ENCODE measurements at places on chromosomes 1 and 21. TPM values are rescaled to one million over a fixed set of nuclear protein-coding genes. Genes with fewer than 3 reads are reported as not detected.
A peak's percentile ranks its signal among the peaks of the same experiment; 100 is the strongest.

DNA sequence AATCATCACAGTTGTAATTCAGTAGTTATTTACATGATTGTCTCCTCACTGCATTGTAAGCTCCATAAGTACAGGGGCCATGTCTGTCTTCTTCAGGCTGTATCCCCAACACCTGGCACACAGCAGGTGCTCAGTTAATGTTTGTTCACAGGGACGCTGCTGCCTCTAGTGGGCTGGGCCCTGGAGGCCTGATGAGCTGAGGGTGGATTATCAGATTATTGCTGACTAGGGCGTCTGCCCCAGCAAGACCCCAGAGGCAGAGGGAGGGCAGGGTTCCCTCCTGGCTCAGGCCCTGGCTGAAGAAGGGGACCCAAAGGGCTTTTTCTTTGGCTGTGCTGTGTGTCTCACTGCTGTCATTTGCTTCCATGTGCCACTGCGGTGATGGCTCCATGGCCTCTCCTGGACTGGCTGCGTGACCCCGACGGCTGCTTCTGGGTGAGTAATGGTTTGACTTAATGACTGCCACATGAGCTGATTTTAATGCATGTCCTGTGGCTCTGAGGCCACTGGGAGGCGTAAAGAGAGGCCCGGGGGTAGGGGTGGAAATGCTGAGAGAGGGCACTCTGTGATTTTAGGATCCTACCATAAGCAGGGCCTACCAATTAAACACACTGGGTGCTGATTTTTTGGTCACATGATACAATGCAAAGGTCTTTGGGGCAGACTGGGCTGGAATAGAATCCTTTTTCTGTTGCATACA, 20.8 kb upstream of the EPB41 start:
- H3K27ac ChIP-seq, result no peak overlapping the region
- H3K27me3 ChIP-seq, result no peaks in the 10 kb centered on the region
- DNase-seq, result no peak

- H3K36me3 ChIP-seq, result no peaks in the 10 kb centered on the region
- peak overlapping the region; percentile 60 for H3K4me3 ChIP-seq
- H3K27ac ChIP-seq, result no peak overlapping the region
- DNase-seq, result no peak
- H3K4me1 ChIP-seq, result peaks cover 12% of the 10 kb centered on the region
- H3K27me3 ChIP-seq, result peaks cover 3% of the 10 kb centered on the region
Observed at GRCh38 chr1:227886503-227886961, 61.2 kb downstream of the WNT9A start.

- H3K27ac ChIP-seq, result no peak overlapping the region
- no peaks in the 10 kb centered on the region for H3K27me3 ChIP-seq
- peak; percentile 38 for DNase-seq
Observed at GRCh38 chr1:4087530-4088420, 187.7 kb upstream of the C1orf174 start.

GRCh38 chr1:165456114-165456513, 11.2 kb upstream of the RXRG start:
- no peak overlapping the region for H3K4me3 ChIP-seq
- no peak for DNase-seq
- H3K27me3 ChIP-seq, result no peaks in the 10 kb centered on the region
- no peaks in the 10 kb centered on the region for H3K36me3 ChIP-seq
- no peak overlapping the region for H3K27ac ChIP-seq

- H3K4me1 ChIP-seq, result no peaks in the 10 kb centered on the region
- H3K36me3 ChIP-seq, result no peaks in the 10 kb centered on the region
Observed at GRCh38 chr1:49026230-49026811, 249.6 kb upstream of the BEND5 start.

DNA sequence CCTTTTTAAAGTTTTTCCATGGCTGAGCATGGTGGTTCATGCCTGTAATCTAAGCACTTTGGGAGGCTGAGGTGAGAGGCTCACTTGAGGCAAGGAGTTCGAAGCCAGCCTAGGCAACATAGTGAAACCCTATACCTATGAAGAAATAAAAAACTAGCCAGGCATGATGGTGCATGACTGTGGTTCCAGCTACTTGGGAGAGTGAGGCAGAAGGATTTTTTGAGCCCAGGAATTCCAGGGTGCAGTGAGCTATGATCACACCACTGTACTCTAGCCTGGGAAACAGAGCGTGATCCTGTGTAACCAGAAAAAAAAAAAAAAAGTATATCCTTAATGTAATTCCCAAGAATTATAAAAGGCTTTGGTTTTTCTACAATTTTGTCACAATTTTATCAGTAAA, 17.4 kb downstream of the DEPDC1 start:
- no peak overlapping the region for H3K4me3 ChIP-seq
- H3K27ac ChIP-seq, result no peak overlapping the region
- DNase-seq, result no peak
- H3K36me3 ChIP-seq, result no peaks in the 10 kb centered on the region

DNA sequence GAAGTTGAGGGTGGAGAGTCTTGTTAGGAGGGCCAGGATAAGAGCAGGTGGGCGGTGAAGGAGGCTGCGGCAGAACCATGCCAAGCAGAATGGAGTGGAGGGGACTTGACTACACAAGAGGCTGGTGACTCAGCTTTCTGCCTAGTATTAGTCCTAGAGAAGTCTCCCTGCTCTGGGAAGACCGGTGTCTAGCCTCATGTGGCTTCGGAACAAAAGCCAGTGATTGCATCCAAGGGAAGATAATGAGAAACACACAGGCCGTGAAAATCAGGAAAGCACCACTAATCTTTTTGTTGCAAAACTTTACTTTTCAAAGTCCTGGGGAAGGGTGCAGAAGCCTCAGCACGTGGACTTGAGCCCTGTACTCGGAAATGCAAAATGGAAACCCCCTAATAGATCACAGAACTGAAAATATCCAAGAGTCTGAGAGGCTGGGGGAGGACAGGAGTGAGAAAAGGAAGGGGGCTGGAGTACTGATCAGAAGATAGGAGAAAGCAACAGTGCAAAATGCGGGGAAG, 31.4 kb downstream of the DDR2 start:
- H3K27me3 ChIP-seq, result no peaks in the 10 kb centered on the region
- no peak overlapping the region for H3K27ac ChIP-seq
- H3K4me3 ChIP-seq, result no peak overlapping the region
- H3K4me1 ChIP-seq, result no peaks in the 10 kb centered on the region
- DNase-seq, result peak; percentile 73

- H3K4me3 ChIP-seq, result peak overlapping the region; percentile 56
- H3K36me3 ChIP-seq, result peaks cover 14% of the 10 kb centered on the region
- H3K27ac ChIP-seq, result peak overlapping the region; percentile 92
- no peak for DNase-seq
- H3K27me3 ChIP-seq, result no peaks in the 10 kb centered on the region
Observed at GRCh38 chr1:203478986-203479385, 3.4 kb downstream of the PRELP start.

DNA sequence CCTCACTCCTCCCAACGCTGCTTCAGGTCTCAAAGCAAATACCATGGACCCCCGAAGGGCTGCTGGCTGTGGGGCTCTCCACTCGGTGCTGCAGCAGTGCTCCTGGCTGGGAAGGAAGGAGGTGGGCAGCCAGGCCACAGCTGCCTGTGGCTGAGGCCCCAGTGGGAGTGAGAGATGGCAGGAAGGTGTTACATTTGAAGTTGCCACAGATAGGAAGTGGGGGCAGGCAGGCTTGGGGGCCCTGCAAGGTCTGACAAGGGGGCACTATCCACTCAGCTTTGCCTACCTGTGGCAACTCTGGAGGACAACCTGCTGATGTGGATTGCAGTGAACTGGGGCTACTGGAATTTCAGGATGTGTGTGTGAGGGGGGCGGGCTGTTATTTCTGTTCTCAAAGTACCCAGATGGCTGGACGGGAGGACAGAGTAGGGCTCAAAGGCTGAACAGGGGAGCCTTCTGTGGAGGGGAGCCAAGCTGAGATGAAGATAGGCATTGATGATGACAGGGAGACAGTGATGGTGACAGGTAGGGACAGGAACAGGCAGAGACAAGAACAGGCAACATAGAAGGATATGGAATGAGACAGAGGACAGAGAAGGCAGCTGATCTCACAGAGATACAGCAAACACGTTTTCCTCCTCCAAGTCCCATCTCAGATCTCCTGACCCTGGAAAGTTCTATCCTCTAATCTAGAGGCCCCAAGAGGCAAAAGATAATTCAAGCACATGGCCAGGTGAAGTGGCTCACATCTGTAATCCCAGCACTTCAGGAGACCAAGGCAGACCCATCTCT, 1.8 kb downstream of the ZNF683 start:
- no peaks in the 10 kb centered on the region for H3K4me1 ChIP-seq
- DNase-seq, result no peak
- no peak overlapping the region for H3K4me3 ChIP-seq
- no peak overlapping the region for H3K27ac ChIP-seq
- no peaks in the 10 kb centered on the region for H3K27me3 ChIP-seq

GRCh38 chr1:27275696-27276095, 41.3 kb downstream of the WDTC1 start:
- H3K4me3 ChIP-seq, result no peak overlapping the region
- no peaks in the 10 kb centered on the region for H3K36me3 ChIP-seq
- no peak overlapping the region for H3K27ac ChIP-seq
- DNase-seq, result no peak
- H3K4me1 ChIP-seq, result no peaks in the 10 kb centered on the region

GRCh38 chr21:25501996-25502665, 105.2 kb downstream of the MRPL39 start:
- no peak overlapping the region for H3K27ac ChIP-seq
- H3K4me1 ChIP-seq, result no peaks in the 10 kb centered on the region
- H3K4me3 ChIP-seq, result no peak overlapping the region
- no peak for DNase-seq

GRCh38 chr1:101943237-101943636, 53.5 kb downstream of the OLFM3 start:
- no peaks in the 10 kb centered on the region for H3K36me3 ChIP-seq
- H3K27me3 ChIP-seq, result no peaks in the 10 kb centered on the region
- no peak for DNase-seq
- no peak overlapping the region for H3K27ac ChIP-seq

DNA sequence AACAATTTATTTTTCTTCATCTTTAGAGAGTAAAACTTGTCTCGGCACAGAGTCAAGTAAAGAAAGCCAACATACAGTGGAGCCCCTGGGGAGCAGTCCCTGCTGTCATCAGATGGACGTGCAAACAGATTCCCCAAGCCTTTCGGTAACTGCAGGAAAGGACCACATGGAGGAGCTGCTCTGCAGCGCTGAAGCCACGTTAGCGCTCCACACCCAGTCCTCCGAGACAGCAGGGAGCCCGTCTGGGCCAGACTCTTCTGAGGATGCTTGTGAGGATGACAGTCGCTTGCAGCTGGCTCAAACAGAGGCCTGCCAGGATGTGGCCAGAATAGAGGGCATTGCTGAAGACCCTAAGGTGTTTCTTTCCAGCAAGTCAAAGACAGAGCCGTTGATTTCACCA, 77.1 kb upstream of the SCCPDH start:
- H3K27me3 ChIP-seq, result no peaks in the 10 kb centered on the region
- no peak for DNase-seq
- H3K4me1 ChIP-seq, result no peaks in the 10 kb centered on the region
- H3K27ac ChIP-seq, result no peak overlapping the region
- H3K4me3 ChIP-seq, result no peak overlapping the region
- H3K36me3 ChIP-seq, result peaks cover 28% of the 10 kb centered on the region

DNA sequence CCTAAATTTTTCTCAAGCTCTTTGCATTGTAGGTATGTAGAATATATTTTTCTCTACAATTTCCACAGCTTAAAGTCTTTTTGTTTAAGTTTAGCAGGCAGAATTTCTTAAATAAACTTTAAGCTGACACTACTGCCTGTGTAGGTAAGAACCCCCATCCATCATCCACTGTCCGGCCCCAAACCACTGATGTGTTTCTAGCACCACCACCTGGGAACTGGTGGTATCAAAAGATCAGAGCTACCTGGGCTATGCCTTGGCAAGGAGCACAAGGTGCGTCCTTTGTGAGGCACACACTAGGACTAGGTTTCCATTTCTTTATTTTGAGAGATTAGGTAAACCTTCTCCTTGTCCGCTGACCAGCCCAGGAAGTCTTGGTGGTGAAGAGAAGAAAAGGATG, 10.5 kb upstream of the LELP1 start:
- DNase-seq, result no peak
- no peak overlapping the region for H3K27ac ChIP-seq
- H3K4me3 ChIP-seq, result no peak overlapping the region
- no peaks in the 10 kb centered on the region for H3K27me3 ChIP-seq
- H3K36me3 ChIP-seq, result no peaks in the 10 kb centered on the region

DNA sequence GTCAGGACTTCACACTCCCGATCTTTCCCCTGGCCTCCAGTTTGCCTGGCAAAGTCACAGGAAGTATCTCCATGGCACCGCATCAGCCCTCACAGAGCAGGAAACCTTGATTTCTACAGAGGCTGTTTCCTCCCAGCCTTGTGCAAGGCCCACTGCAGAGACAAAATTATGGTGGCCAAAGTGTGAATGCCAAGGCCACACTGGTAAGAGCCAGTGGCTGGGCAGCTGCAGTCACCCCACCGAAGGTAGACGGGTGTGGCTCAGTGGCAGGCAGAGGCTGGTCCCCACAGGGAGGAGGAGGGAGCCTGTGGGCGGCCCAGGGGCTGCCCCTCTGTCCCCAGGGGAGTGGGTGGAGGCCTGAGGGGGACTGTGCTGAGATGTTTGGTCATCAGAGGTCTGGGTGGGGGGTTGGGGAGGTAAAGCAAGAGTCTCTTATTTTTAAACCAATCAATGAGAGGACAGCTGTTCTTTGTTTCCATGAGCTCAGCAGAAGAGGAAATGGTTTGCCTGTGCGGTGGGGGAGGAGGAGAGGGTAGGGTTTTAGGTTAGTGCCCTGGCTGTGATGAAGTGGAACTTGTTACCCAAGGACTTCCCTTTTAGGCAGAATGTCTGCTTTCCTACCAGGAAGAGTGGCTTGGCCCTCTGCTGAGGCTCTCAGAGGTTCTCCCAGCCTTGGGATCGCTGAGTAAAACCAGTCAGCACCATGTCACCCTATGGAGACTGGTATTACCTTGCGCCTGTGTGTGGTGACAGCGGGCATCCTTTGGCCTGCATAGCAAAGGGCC, 18.0 kb upstream of the BTG2 start:
- peaks cover 33% of the 10 kb centered on the region for H3K4me1 ChIP-seq
- H3K36me3 ChIP-seq, result no peaks in the 10 kb centered on the region
- H3K27me3 ChIP-seq, result no peaks in the 10 kb centered on the region
- no peak overlapping the region for H3K4me3 ChIP-seq
- peak; percentile 64 for DNase-seq

- no peak overlapping the region for H3K4me3 ChIP-seq
- H3K36me3 ChIP-seq, result no peaks in the 10 kb centered on the region
- no peak for DNase-seq
- no peak overlapping the region for H3K27ac ChIP-seq
Observed at GRCh38 chr1:7538849-7539768, 232.0 kb upstream of the VAMP3 start.

The LAX1 gene
- total RNA-seq, result not detected

The ATPAF1 gene
- total RNA-seq, result 23.6 TPM

The TCHHL1 gene
- not detected for total RNA-seq

The OR2L2 gene
- total RNA-seq, result not detected

The TRIM46 gene
- not detected for total RNA-seq

The TESK2 gene
- 0.32 TPM for total RNA-seq

The SPATA46 gene
- total RNA-seq, result not detected

The MTOR gene
- total RNA-seq, result 28.0 TPM

The GBP2 gene
- 72.9 TPM for total RNA-seq

The PAX7 gene
- not detected for total RNA-seq

The ATP1A4 gene
- total RNA-seq, result not detected

The MROH7 gene
- total RNA-seq, result 2.0 TPM

The OR2T10 gene
- not detected for total RNA-seq

The LYPD8 gene
- not detected for total RNA-seq
